ENCODE measurements at places on chromosomes 5 and 9.

DNA sequence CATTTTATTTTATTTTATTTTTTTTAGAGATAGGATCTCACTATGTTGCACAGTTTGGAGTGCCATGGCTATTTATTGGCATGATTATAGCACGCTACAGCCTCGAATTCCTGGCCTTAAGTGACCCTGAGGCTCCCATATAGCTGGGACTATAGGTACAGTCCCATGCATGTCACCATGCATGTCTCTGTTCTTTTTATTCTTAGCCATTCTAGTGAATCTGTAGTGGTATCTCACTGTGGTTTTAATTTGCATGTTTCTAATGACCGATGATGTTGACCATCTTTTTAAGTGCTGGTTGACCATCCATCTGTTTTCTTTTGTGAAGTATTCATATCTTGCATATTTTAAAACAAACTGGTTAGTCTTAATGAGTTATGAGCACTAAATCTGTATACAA lies 76.1 kb downstream of the SLC44A1 start:
- no peak for DNase-seq

DNA sequence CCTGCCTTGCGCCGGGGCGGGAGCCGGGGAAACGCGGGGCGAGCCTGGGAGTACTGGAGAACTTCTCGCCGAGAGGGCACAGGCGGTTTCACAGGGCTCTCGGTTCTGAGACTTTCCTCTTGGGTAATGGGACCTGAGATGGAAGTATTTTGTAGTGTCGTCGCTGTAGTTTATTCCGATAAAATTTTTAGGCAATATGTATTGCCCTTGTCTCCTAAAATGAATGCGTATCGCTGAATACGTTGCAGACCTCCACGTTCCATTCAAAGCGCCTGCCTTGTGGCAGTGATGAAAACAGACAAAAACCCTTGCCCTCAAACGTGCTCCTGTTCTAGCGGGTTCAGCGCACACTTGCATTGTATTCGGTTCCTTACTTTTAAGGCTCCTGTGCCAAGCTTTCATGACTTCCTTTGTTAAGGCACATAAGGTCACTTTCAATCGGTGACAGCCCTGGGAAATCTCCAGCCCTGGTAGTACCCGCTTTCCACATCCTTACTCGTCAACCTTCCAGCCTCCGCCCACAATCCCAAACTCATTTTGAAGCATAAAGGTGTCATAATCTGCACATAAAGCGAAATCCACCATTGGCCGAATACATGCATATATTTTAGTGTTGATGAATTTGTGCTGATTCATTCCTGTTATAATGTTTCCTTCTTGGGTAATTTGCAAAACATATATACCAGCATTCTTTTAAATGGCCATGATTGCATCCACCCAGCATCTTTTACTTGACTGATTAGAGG lies 694 bp downstream of the RMI1 start:
- no peak for DNase-seq

GRCh38 chr5:146107901-146108300 lies 2.5 kb upstream of the PLAC8L1 start:
- DNase-seq = no peak

DNA sequence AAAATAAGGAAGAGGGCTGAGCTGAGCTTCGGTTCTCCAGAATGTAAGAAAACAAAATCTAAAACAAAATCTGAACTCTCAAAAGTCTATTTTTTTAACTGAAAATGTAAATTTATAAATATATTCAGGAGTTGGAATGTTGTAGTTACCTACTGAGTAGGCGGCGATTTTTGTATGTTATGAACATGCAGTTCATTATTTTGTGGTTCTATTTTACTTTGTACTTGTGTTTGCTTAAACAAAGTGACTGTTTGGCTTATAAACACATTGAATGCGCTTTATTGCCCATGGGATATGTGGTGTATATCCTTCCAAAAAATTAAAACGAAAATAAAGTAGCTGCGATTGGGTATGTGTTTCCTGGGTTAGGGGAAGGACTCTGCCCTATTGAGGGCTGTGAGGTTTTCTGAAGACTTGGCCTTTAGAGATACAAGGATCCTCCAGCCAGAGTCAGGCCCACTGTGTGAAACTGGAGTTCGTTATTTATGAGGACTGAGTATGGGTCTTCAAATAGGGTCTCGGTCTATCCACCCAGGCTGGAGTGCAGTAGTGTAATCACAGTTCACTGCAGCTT lies 3.8 kb downstream of the EGR1 start:
- DNase-seq = no peak

GRCh38 chr9:95854386-95855020 lies 21.0 kb upstream of the ERCC6L2 start:
- DNase-seq = peak; percentile 59

GRCh38 chr5:170145462-170145861 lies 39.8 kb downstream of the FOXI1 start:
- DNase-seq = no peak

Measured in GM03348 (cell line).